ENCODE measurements at places on chromosomes 16 and 17.

DNA sequence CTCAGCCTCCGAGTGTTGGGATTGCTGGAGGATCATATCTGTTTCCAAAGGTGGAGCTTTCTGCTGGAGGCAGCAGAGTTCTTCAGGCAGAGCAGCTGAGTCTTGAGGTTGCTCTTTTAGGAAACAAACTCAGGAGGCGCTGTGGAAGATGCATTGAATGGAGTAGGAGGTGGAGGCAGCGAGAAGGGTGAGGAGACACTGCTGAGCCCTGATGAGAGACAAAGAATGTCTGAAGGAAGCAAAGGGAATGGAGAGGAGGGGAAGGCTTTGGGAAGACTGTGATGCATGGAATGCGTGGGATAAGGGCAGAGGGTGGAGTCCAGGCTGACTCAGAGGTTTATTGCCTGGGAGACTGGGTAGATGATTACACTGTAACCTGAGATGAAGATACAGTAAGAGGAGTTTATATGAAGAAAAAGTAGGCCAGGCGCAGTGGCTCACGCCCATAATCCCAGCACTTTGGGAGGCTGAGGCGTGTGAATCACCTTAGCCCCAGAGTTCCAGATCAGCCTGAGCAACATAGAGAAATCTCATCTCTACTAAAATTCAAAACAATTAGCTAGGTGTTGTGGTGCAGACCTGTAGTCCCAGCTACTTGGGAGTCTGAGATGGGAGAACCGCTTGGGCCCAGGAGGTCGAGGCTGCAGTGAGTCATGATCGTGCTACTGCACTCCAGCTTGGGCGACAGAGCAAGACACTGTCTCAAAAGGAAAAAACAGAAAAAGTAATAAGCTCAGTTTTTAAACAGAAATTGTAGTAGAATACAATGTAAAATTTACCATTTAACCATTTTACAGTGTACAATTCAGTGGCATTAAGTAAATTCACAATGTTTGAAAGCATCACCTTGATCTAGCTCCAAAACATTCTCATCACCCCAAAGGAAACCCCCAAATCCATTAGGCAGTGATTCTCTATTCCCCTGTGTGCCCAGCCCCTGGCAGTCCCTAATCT, 17.8 kb upstream of the TMEM219 start:
- DNase-seq = no peak

DNA sequence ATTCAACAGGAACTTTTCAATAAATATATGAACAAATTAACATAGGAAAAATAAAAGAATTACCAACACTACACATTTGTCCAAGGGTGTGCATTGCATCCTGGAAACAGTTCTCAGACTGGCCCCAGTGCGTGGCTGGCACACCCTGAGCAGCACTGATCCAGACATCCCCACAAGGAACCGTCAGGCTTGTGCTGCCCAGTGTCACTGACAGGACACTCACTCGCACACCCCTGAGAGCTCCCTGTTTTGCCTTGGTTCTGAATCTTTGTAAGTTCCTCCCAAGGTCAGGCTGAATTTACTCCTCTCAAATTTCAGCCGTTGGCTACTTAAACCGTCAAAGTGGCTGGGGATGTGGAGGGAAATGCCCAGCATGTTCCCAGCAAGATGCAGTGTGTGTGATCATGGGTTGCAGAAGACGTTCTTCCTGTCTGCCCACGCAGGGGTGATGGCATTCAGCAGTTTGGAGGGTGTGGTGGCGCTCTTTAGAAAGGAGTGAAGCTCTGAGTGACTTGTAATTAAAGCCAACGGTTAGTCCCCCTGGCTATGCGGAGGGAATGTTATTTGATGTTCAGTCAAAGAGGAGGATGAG, 1.7 kb downstream of the MT2A start:
- DNase-seq = peak; percentile 58

GRCh38 chr16:51434567-51435198, 283.6 kb upstream of the SALL1 start:
- DNase-seq = no peak

GRCh38 chr16:27789150-27789549, 239.2 kb downstream of the KATNIP start:
- no peak for DNase-seq

DNA sequence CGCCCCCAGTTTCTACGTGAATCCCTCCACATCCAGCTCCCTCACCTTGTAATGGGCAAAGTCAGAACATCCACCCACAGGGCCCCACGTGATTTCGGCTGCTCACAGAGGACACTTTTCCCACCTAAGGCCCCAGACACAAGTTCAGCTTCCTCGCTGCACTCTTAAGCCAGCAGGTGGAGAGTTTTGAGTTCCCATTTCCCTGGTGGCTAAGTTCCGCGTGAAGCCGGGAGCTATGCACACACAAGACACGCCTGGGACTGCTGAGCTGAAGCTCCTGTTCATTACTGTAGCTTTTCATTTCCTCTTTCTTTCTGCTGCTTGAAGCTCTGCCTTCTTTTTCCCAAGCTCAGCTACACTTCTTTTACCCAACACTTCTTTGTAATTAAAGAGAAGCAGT, 273.8 kb downstream of the NPIPA8 start:
- no peak for DNase-seq

GRCh38 chr17:80779961-80780380, 211.7 kb upstream of the CHMP6 start:
- DNase-seq = no peak
